Bone marrow (tissue), 2 donors: ENCODE measurements at places on chromosomes 5 and 9.

- no peak for DNase-seq
These were observed 1461.9 kb downstream of the MAT2B start for GRCh38 chr5:164967354-164967753.

GRCh38 chr5:132837868-132838267, 7.4 kb upstream of the SHROOM1 start:
- DNase-seq, result no peak

DNA sequence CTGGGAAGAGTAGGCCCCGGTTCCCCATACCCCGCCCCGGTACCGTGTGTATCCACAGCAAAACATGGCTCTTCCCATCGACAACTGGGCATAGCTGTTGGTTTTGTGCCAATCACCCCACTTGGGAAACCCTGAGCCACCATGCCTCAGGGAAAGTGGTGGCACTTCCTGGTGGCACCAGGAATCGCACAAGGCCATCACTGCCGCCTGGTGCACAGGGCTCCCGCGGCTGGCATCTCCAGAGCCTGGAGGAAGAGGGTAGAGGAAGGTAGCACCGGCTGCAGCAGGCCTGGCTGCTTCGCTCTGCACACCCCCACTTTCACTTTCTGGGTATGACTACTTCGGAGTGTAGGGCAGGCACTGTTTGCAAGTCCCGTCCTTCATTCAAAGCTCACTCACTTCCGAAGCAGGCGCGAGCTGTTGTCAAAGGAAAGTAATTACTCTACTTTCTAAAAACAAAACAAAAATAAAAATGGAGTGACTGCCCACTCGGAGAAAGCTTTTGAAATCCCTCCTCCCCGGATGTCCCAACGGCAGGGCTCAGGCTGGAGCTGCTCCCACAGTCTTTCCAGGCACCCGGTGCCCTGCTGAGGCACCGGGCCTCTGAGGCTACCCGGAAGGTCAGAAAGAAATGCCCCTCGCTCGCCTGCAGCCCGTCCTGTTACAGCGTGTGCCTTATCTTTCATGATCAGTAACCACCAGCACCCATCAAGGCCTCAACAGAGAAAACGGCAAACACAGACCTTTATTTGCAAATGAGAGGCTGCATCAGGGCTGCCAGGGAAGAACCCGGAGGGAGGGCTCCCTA, 2.0 kb downstream of the BRD3 start:
- peak; percentile 41 for DNase-seq

- DNase-seq, result no peak
These were observed 43.1 kb downstream of the SPATA31D1 start for GRCh38 chr9:82031538-82032280.

DNA sequence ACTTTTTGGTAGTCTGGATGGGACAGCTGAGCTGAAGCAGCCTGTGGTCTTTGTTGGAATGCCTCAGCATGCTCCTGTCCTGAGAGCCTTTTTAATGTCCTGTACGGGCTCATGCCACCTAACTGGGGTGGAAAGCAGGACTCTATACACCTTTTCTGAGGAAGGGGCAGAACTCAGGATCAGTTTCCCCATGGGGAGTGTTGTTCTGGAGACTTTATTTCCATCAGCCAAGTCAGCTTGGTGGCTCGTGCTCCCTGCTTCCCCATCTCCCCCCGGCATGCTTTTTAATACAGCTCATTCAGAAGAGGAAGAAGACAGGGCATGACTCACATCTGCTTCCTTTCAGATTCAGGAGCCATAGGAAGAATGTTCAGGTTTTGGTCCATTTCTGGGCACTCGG, 5.1 kb upstream of the SEPTIN8 start:
- DNase-seq, result no peak

DNA sequence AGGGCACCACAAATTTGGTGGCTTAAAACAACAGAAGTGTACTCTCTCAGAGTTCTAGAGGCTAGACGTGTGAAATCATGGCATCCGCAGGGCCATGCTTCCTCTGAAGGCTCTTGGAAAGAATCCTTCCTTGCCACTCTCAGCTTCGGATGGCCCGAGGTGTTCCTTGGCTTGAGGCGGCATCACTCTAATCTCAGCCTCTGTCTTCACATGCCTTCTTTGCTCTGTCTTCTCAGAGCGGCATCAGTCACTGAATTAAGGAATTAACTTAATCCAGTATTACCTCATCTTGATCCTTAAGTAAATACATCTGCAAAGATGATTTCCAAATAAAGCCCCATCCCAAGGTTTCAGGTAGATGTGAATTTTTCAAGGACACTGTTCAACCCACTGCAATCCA, 211.1 kb upstream of the TRIM32 start:
- no peak for DNase-seq

GRCh38 chr9:70053864-70054263, 10.2 kb downstream of the MAMDC2 start:
- peak; percentile 96 for DNase-seq

DNA sequence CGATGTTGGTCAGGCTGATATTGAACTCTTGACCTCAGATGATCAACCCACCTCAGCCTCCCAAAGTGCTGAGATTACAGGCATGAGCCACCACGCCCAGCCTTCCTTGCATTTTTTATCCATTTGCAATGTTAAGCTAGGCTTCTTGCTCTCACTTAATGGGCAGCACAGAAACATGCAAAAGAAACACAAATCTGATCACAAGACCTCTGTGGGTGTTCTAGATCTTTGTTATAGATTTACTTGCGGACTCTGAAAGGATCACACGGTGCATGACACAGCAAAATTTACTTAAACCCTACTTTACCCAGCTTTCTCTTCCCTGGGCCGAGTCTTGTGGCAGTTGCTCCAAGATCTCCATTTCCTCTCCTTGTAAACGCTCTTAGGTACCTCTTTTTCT, 71.3 kb downstream of the PSAT1 start:
- DNase-seq, result no peak

- DNase-seq, result no peak
These were observed 70.8 kb downstream of the IL6ST start for GRCh38 chr5:55923865-55924500.

- DNase-seq, result no peak
These were observed 260.3 kb upstream of the IRX1 start for GRCh38 chr5:3335301-3335700.

DNA sequence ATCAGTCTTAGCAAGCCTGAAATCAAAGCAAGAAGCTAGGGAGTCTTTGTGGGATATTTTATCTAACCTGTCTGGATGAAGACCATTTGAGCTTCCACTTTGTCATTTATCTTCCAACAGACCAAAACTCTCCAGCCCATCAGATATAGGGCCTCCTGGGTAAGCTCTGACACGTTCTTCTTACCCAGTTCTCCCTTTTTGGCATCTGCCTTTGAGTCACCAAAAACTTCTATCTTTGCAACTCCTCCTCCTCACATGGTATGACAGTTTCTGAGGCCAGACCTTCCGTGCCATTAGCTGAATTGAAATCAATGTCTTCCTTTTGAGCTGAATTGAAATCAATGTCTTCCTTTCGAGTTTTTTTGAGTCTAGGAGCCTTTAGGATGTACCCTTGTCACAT, 156.6 kb upstream of the SPRY4 start:
- DNase-seq, result no peak
